ENCODE measurements at places on chromosomes 1 and 21.

GRCh38 chr1:207073906-207074820 lies 14.5 kb upstream of the C4BPB start:
- no peak for DNase-seq
- peaks cover 60% of the 10 kb centered on the region for H3K36me3 ChIP-seq
- H3K27ac ChIP-seq, result no peak overlapping the region
- no peaks in the 10 kb centered on the region for H3K4me1 ChIP-seq
- no peak overlapping the region for H3K4me3 ChIP-seq

DNA sequence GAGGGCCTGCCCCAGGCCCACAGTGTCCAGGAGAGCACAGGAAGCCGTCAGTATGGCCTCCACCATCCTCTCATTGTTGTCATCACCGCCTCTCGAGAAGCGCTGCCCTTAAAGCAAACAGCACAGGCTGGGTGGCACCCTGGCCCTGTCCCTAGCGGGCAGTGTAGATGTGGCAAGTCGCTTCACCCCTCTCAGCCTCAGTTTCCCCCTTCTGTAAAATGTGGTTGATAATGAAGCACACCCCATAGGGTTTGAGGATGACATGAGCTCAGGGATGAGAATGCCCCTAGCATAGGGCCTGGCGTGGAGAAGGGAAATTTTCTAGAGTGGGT lies 13.4 kb downstream of the PLA2G2F start:
- H3K36me3 ChIP-seq, result no peaks in the 10 kb centered on the region
- peaks cover 21% of the 10 kb centered on the region for H3K4me1 ChIP-seq
- no peak for DNase-seq
- peak overlapping the region; percentile 51 for H3K4me3 ChIP-seq
- H3K27ac ChIP-seq, result peak overlapping the region; percentile 7

GRCh38 chr1:14236097-14236496 lies 362.4 kb upstream of the KAZN start:
- no peaks in the 10 kb centered on the region for H3K27me3 ChIP-seq
- no peaks in the 10 kb centered on the region for H3K4me1 ChIP-seq
- no peak for DNase-seq

DNA sequence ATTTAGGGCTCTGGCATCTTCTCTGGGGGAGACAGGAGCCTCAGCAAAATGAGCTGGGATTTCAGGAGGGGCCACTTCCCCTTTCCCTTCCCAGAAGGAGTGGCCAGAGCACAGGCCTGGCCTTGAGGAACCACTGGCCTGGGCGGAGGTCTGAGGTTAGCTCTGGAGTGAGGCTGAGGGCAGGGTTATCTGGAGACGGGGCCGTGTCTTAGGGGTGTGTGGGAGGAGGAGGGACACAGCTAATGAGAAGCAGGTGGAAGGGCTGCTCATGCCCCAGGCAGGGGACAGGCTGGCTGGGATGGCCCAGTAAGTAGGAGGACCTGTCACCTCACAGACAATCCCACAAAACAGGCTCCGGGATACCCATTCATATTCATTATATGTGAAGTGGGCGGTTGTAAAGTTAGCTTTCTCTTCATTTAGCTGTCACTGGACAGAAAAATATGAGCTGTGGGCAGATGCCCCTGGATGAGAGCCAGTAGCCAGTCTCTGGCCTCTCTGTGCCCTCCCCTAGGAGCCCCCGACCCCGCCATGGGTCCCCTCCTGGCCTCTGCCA lies 12.4 kb downstream of the ALX3 start:
- no peak overlapping the region for H3K4me3 ChIP-seq
- H3K36me3 ChIP-seq, result peaks cover 61% of the 10 kb centered on the region
- H3K4me1 ChIP-seq, result peaks cover 41% of the 10 kb centered on the region
- H3K27me3 ChIP-seq, result no peaks in the 10 kb centered on the region
- no peak overlapping the region for H3K27ac ChIP-seq
- no peak for DNase-seq

- H3K4me3 ChIP-seq, result no peak overlapping the region
- H3K36me3 ChIP-seq, result peaks cover 39% of the 10 kb centered on the region
- H3K27ac ChIP-seq, result no peak overlapping the region
- no peaks in the 10 kb centered on the region for H3K27me3 ChIP-seq
- peaks cover 6% of the 10 kb centered on the region for H3K4me1 ChIP-seq
- DNase-seq, result no peak
Observed at GRCh38 chr1:39489567-39490239, 1.7 kb upstream of the BMP8A start.

DNA sequence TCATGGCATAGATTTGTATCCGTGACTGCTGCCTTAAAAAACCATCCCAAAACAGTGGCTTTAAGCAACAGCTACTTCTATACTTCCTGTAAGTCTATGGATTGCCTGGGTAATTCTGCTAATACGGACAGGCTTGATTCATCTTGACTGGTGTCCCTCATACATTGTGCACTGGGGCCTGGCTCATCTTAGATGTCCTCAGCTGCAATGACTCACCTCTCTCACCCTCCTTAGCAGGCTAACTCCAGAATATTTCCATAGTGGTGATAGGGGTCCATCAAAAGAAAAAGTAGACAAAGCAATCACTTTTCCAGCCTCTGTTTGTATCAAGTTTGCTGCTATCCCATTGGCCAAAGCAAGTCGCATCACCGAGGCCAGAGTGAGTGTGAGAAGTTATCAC lies 409.1 kb upstream of the KAZN start:
- no peak for DNase-seq
- H3K36me3 ChIP-seq, result no peaks in the 10 kb centered on the region
- H3K4me3 ChIP-seq, result no peak overlapping the region
- H3K27me3 ChIP-seq, result no peaks in the 10 kb centered on the region

DNA sequence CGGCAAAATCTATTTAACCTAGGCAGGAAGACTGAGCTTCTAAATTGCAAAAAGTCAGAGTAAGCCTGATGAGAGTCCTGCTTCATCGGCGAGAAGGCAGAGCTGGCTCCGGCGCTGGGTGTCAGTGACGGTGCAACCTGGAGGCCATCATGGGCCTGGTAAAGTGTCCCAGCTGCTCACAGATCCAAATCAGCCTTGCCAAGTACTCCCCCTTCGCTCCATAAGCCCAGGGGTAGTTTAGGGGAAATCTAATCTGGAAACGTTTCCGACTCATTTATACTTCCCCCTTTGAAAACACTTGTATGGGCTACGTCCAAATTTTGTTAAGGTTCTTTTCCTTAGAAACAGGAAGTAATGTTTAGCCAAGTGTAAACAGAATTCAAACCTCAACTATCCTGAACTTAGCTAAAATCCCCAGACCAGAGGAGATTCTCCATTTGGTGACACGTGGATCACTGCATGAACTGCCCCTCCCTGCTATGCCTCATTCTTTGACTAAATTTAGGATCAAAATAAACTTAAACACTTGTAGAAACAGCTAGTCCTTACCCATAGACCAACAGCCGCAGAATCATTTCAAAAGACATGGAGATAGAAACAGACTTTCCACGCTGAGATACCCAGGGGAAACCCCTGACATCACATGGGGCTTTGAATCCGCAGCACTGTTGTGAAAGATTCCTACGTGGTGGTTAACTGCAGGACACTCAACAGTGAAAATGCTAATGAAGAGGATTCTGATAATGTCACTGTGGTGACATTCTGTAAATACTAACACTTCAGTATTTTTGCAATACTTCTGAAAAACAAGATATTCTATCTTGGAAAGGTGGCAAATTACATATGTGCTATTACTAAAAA lies 172.7 kb downstream of the TGFBR3 start:
- peak; percentile 94 for DNase-seq
- peaks cover 80% of the 10 kb centered on the region for H3K36me3 ChIP-seq
- H3K4me3 ChIP-seq, result peak overlapping the region; percentile 20
- no peaks in the 10 kb centered on the region for H3K27me3 ChIP-seq
- H3K4me1 ChIP-seq, result peaks cover 63% of the 10 kb centered on the region
- H3K27ac ChIP-seq, result peak overlapping the region; percentile 82

- DNase-seq, result no peak
- H3K27me3 ChIP-seq, result no peaks in the 10 kb centered on the region
- no peaks in the 10 kb centered on the region for H3K36me3 ChIP-seq
Observed at GRCh38 chr1:41752514-41753170, 166.1 kb downstream of the HIVEP3 start.

- no peak overlapping the region for H3K27ac ChIP-seq
- peaks cover 68% of the 10 kb centered on the region for H3K4me1 ChIP-seq
- H3K27me3 ChIP-seq, result no peaks in the 10 kb centered on the region
- H3K36me3 ChIP-seq, result no peaks in the 10 kb centered on the region
- DNase-seq, result no peak
Observed at GRCh38 chr1:204106825-204107224, 33.9 kb downstream of the SOX13 start.

- H3K27ac ChIP-seq, result no peak overlapping the region
- H3K36me3 ChIP-seq, result no peaks in the 10 kb centered on the region
- DNase-seq, result no peak
Observed at GRCh38 chr1:218568962-218569550, 223.9 kb downstream of the TGFB2 start.

DNA sequence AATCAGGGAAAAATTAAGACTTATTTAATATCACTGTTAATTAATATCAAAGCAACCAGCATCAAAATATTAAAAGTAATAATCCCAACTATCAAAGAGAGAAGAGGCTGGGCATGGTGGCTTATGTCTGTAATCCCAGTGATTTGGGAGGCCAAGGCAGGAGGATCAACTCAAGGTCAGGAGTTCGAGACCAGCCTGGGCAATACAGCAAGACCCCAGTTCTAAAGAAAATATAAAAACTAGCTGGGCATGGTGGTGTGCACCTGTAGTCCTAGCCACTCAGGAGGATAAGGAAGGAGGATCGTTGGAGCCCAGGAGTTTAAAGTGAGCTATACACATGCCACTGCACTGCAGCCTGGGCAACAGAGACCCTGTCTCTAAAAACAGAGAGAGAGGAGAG lies 43.2 kb downstream of the AHCTF1 start:
- no peaks in the 10 kb centered on the region for H3K4me1 ChIP-seq
- no peak overlapping the region for H3K4me3 ChIP-seq
- no peak overlapping the region for H3K27ac ChIP-seq
- peaks cover 47% of the 10 kb centered on the region for H3K36me3 ChIP-seq
- DNase-seq, result no peak
- no peaks in the 10 kb centered on the region for H3K27me3 ChIP-seq

DNA sequence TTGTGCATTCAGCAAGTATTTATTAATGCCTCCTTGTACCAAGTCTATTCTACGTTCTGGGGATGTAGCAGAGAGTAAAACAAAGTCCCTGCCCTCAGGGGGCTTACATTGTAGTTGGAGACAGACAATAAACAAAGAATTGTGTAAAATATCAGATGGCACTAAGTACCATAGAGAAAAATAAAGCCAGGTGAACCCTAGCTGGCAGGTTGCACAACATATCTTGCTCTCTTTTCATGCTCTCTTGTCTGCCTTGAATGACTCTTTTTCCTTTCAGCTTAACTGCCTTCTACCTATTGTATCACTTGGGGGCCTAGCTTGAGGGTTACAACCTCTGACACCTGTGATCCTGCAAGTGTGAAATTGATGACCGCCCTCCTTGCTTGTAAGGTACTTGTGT lies 20.7 kb upstream of the FASLG start:
- no peak overlapping the region for H3K27ac ChIP-seq
- H3K36me3 ChIP-seq, result no peaks in the 10 kb centered on the region
- no peaks in the 10 kb centered on the region for H3K4me1 ChIP-seq
- no peak overlapping the region for H3K4me3 ChIP-seq

GRCh38 chr1:94247138-94248094 lies 10.0 kb upstream of the ARHGAP29 start:
- no peak for DNase-seq
- no peaks in the 10 kb centered on the region for H3K27me3 ChIP-seq
- H3K27ac ChIP-seq, result peak overlapping the region; percentile 77
- peak overlapping the region; percentile 83 for H3K4me3 ChIP-seq
